ENCODE measurements at places on chromosomes 16 and 17.

DNA sequence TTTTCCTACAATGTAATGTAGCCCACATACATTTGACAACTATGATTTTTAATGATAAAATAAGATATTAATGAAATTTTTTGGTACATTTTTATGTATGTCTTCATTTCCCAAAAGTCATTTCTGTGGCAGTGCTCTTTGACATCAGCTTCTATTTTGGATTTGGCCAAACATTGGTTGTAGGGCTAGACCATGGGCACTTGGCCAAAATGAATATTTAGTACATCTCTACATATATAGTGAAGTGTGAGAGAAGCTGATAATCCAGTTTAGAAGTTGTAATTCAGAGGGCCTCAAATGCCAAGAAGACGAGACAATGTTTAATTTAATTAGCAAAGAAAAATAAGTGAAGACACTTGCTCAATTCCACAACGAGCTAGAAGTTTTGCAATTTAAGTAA, 724.9 kb upstream of the SOX9 start:
- no peak for DNase-seq

GRCh38 chr16:79519448-79519847, 81.1 kb downstream of the MAF start:
- no peak for DNase-seq

GRCh38 chr17:63434951-63435571, 11.0 kb downstream of the CYB561 start:
- peak; percentile 84 for DNase-seq

GRCh38 chr16:87951552-87952538, 611 bp downstream of the BANP start:
- DNase-seq = peak; percentile 21

- no peak for DNase-seq
Observed at GRCh38 chr17:77470800-77471733, 330.3 kb downstream of the SEC14L1 start.

- no peak for DNase-seq
Observed at GRCh38 chr16:10321407-10322387, 64.2 kb upstream of the ATF7IP2 start.

DNA sequence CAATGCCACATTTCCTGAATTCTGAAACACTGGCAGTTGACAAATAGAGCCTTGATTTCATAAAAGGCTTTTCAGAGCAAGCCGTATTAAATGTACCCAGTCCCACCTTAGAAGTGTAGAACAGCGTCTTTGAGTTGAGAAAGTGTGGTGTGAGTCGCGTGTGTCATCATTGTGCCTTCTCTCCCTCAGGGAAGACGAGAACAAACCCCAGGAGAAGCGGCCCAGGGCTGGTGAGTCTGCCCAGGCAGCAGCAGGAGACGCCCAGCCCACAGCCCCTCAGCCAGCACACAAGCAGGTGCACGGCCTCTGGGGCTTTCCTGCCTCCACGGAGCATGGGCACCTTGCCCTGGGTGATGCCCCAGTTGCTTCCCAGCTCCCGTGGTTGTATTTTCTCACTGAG, 34.0 kb downstream of the CIBAR2 start:
- DNase-seq = no peak

All from hematopoietic multipotent progenitor cell treated with erythropoietin and hydrocortisone succinate and interleukin-3 and kit ligand, for 15 days (in vitro differentiated cells).